ENCODE measurements at places on chromosomes 5 and 9. TPM values are rescaled to one million over a fixed set of nuclear protein-coding genes. Genes with fewer than 3 reads are reported as not detected.

DNA sequence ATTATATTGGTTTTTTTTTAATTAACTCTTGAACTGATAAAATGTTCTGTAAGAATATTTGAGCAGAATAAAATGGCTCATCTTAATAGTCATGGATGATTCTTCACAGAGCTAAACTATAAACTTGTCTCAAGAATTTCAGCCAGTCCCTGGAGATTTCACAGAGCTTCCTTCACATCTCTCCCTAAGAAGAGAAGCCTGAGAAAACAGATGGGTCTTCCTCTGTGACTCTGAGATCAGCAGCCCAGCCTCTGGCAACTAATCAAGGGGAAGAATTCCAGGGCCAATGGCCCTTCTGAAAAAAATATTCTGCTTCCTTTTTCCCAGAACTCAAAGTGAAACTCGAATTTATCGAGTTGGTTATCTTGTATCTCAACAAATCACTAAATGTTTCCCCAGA is 122.2 kb upstream of the ITGA1 start:
- DNase-seq = no peak

- no peak for DNase-seq
These were observed 2.3 kb downstream of the SSBP2 start for GRCh38 chr5:81748556-81748955.

GRCh38 chr5:159763562-159763961 is 152.7 kb upstream of the ADRA1B start:
- DNase-seq = no peak

DNA sequence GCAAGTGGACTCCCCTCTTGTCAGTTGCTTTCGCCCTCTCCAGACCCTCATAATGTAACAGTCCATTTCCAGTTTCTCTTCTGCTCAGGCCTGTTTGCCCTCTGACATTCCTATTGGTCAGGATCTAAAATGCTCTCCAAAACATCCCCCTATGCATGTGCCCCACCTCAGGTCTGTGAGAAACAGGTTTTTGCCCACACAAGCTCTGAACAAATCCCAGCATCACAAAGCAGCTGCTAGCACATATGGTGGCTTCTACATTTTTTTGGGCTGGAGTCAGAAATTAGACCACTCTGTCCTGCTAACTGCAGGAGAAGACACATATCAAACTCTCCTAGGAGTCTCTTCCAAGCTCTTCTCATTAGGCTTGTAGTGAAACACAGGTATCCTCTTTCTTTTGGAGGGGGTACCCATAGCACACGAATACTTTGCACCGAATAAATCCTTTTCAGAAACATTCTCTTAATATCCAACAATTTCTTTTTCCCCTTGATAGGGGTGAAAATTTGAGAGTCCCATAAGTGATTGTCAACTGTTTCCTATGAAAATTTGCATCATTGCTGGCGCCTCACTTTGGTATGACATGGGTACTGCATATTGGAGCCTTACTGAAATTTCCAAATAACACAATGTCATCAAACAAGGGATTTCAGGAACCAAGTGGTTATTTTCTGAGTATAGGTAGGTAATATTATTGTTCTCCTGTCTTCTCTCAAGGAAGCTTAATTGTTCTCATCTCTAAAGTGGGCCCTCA is 19.3 kb upstream of the HSPA9 start:
- DNase-seq = no peak

DNA sequence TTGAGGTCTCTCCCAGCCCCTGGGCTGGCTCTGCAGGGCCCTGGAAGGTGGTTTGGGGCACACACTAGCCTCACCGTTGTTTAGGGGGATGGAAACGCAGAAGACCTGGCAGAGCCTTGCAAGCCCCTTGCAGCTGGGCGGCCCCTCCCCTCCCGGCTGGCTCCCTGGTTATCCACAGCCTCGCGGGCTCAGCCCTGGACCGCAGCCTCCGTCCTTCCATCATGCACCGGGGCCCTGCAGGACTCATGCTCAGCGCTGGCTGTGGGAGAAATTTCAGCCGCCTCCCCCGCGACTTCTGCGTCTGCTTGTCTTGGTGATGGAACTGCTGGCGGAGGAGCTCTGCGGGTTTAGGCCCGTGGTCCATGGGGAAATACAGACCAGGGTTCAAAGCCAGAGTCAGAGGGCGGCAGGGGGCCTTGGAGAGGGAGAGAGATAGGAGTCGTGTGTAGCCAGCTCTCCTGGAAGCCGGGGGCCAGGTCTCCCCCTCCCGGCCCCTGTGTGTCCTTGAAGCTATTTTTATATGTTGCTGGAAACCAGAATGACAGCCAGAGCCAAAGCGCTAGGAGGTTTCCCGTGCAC is 75.8 kb upstream of the IER5L start:
- DNase-seq = peak; percentile 64

DNA sequence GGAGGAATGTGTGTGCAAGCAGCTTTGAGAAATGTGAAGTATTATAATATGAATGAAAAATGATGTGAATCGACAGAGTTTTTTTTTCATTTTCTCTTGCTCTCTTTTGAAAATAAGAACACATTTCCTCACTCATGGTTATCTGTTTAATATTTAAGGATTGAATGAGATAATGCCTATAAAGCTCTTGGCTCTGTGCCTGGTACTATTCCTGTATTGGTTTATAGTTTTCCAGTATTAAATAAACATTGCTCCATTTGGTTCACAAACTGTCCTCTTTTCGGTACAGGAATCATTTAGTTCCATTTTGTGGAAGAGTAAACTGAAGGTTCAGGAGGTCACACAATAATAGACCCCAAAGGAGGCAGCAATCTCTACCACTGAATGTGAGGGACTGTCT is 1185.5 kb upstream of the WWC1 start:
- no peak for DNase-seq

Gene ATP10B
- total RNA-seq = not detected

DNA sequence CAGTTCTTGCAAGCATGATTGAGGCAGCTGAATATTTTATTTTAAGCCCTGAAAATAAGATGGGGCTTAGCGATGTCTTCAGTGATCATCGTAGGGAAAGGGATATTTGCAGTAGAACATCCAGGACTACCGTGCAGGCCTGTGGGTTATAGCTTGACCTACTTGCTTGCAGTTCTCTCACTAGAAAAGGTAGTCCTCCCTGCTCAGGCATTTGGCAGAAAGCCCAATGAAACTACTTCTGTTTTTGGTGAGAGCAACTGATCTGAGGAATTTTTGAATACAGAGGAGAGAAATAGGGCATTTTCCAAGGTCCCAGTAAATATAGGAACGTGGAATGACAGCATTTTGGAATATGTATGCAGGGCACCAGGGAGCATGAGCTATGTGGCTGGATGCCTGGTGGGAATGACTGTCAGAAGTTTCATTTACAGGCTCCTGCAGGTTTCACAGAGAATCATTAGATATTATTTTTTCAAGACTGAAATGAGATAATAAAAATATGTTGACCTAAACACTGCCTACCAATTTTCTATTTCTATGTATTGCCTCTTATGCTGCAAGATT is 417.9 kb upstream of the ACTBL2 start:
- no peak for DNase-seq

Gene TPPP
- 16.1 TPM for total RNA-seq

GRCh38 chr5:42990892-42991291 is 49.2 kb downstream of the ANXA2R start:
- DNase-seq = no peak

DNA sequence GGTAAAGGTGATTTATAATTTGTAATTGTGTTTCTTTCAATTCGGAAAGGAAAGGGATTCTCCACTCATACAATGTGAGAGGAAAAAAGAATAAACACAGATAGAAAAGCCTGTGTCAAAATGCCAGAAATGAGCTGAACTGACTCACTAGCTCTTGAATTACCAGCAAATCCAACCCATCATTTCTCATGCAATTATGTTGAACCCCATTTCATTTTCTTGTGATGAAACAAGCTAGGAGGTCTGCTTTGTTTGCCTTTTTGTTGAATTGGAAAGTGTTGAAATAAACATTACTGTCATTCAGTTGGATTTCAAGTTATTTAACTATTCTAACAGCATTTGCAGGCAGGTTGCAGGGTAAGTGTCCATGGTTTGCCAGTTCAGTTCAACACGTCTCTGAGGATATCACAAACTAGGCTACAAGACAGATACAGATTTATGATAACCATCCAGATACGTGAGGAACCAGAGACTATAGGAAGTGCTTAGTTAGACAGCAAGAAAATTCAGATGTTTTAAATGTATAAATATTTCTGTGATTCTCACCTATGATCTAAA is 547.2 kb downstream of the MAT2B start:
- DNase-seq = no peak

GRCh38 chr5:15526413-15526812 is 26.4 kb downstream of the FBXL7 start:
- no peak for DNase-seq

- no peak for DNase-seq
These were observed 76.0 kb upstream of the TMC1 start for GRCh38 chr9:72445306-72445995.

DNA sequence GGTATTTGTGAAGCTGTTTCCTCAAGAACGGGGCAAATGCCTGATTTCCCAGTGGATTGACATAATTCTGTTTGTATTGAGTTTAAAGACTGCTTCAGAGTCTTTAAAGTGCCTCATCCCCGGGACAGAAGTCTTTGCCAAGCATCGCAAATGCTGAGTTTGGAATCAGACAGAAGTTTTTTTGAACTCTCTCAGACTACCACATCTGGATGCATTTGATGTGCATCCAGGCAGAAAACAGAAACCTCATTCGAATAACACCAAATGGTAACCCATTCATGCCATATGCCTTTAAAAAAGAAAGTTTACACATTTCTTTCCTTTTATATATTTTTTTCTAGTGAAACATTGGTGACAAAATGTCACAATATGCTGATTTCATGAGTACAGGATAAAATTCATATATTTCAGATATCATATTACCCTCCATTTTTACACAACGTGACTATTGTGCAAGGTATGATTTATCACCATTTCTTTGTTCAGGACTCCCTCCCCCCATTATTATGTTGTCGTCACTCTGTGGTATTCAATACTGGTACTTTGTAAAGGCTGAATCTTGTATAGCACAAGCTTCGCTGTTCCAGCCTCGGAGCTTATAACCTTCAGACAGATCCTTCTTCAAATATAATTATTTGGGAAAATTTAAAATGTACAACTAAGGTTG is 91.1 kb downstream of the ZNF608 start:
- DNase-seq = no peak

GRCh38 chr9:72041775-72042194 is 18.6 kb downstream of the C9orf57 start:
- peak; percentile 81 for DNase-seq

DNA sequence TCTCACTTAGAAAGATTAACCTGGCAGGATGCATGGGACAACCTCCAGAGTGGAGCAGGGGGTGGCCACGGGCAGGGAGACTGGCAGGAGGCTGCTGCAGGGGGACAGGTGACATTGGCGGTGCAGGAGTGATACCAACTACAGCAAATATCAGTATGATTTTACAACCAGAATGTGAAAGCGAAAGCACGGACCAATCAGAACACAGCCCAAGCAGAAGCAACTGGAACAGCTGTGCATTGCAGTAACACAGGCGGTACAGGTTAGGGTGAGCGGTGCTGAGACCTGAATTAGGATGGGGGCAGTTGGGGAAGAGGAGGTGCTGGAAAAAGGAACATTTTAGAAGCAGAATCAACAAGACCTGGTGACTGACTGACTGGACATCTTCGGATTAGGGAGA is 29.3 kb downstream of the POLR1E start:
- DNase-seq = peak; percentile 20

GRCh38 chr5:111945535-111945934 is 188.5 kb upstream of the NREP start:
- DNase-seq = no peak

Gene PRLR
- total RNA-seq = 1.6 TPM

- no peak for DNase-seq
These were observed 7.4 kb downstream of the SLC44A1 start for GRCh38 chr9:105251733-105252404.

DNA sequence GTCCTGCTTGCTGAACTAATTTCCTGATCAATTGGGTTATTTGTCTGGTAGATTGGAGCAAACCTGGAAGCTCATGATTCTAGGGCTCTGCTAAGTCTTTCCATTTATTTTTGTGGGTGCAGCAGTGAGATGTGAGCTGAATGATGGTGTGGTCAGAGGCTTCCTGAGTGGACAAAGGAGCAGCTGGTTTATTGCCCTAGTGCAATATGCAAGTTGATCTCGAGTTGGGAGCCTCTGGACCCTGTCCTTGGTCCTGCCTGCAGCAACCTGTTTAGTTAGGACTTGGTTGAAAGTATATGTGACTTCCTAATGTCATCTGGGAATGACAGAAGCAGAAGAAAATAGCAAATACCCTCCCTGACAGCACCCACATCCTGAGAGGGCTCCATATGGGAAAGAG is 4.2 kb upstream of the UNC5A start:
- DNase-seq = no peak

Gene ANKRD34B
- total RNA-seq = 0.35 TPM

Data from upper lobe of right lung (tissue), 1 donor.